Activated B cell treated with CpG ODN at 0.5 μM for 24 hours (primary cell): ENCODE measurements at places on chromosomes 3 and 15. TPM values are rescaled to one million over a fixed set of nuclear protein-coding genes. Genes with fewer than 3 reads are reported as not detected.

Gene GPX1
- 90.0 and 94.6 TPM in 2 replicates for total RNA-seq

Gene KBTBD13
- total RNA-seq = not detected in 2 replicates

DNA sequence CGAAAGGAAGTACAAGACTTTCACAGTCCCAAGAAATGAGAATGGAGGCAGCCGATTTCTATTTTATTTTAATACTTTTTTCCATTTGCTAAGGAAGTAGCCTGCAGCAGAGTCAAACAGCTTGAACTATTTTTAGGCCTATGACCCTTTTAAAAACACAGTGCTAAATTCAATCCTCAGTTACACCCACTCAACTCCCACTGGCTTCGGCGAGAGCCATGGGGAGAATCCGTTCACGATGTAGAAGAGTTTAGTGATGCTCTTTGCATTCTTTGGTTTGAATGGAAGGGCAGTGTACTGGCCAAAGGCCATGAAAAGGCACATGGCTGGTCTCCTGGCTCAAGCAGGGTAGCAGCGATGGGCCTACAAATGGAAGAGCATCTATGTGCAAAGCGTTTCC lies 343.5 kb downstream of the FOXP1 start:
- DNase-seq = no peak

DNA sequence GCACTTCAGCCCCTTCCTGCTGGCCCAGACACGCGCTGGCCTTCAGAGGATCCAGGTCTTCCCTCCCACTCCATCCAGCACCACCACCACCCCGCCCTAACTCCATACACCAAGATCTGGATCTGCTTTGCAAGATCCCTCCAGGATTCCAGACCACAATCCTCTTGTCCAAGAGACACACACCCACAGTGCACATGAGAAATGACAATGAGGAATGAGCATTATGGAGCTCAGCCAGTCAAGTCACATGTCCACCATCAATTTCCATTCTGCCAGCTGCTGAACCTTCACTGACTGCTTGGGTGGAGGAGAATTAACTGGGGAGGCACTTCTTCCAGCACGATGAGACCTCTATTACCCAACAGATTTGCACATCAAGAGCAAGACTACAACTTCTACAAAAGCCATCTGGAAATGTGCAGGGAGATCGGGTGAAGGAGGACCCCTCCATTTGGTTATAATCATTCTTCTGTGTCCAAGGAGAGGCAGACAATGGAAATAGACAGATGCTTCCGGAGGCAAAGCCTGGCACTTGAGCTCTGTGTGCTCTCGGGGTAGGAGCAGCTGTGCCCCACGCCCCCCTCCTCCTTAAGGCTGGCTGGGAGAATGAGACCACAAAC lies 12.3 kb upstream of the SPATA12 start:
- DNase-seq = no peak

GRCh38 chr3:23341147-23341838 lies 138.2 kb downstream of the UBE2E2 start:
- DNase-seq = no peak

Gene SLC38A3
- total RNA-seq = not detected in 2 replicates

Gene TMEM89
- not detected in 2 replicates for total RNA-seq

GRCh38 chr15:75037685-75038084 lies 14.3 kb downstream of the PPCDC start:
- DNase-seq = no peak

- DNase-seq = no peak
Measured at GRCh38 chr3:966341-966740, 126.5 kb upstream of the CNTN6 start.

Gene LRRIQ4
- total RNA-seq = 0.29 and 0.40 TPM in 2 replicates

Gene CD86
- total RNA-seq = 31.2 and 31.7 TPM in 2 replicates

- no peak for DNase-seq
Measured at GRCh38 chr3:37599779-37600178, 261.9 kb upstream of the CTDSPL start.

- no peak for DNase-seq
Measured at GRCh38 chr3:135907422-135908165, 57.9 kb upstream of the PPP2R3A start.

Gene EPHA3
- total RNA-seq = not detected in 2 replicates

DNA sequence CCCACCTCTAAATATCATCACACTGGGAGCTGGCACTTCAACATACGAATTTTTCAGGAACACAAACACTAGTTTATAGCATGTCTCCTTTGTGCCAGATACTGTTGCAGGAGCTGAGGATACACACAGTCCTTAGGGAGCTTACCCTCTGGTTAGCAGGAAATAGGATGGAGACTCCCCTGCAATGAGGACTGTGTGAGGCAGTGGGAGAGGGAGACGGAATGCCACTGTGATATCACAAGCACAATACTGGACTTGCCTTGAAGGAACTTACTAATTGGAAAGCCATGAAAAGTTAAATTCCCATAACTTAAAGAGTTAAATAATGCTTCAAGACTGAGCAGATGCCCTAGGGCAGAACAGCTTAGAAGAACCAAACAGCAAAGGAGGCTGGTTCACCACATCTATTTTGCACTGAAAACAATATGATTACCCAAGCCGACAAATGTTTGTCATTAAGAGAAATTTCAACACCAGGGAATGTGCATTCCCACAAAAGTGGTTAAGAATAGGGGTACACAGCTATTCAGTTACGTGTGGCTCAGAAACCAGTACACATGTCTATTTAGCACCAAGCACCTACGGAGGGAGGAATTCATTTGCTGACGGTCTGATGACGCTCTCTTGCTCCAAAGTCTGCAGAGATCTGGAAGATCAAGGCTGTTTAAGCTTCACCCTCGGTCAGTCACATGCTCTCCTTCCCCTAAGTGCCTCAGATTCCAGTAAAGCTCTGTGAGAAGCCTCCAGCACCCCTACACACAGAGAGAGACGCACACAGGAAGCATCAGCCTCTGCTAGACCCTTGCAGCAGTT lies 5.2 kb downstream of the TBC1D2B start:
- DNase-seq = no peak

Gene CLDN16
- not detected in 2 replicates for total RNA-seq

Gene ALDH1A3
- total RNA-seq = not detected in 2 replicates

Gene CTXND1
- not detected in 2 replicates for total RNA-seq

Gene THSD4
- not detected in 2 replicates for total RNA-seq

- DNase-seq = no peak
Measured at GRCh38 chr3:112539825-112540650, 21.7 kb downstream of the ATG3 start.

DNA sequence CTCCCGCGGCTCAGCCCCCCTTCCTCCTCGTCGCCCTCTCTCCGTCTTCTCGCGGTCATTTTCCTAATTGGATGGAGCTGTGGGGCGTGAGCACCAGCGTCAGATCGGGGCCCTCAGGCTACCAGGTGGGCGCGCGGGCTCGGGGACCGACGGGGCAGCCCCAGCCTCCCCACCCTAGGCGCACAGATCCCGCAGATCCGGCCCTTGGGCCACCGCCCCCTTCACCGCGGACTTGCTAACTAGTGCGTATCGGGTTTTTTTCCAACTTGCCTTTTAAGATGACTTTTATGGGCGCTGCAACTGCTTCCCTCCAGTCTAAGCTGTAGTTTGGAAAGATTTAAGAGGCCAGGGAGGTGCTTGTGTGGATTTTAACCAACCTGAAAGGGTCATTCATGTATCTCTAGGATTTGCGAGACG lies 1.3 kb downstream of the ZNF710 start:
- DNase-seq = peak; percentile 50

GRCh38 chr3:62602987-62603386 lies 229.6 kb upstream of the FEZF2 start:
- DNase-seq = no peak

GRCh38 chr3:64341296-64341695 lies 116.0 kb upstream of the PRICKLE2 start:
- no peak for DNase-seq

GRCh38 chr15:57259568-57260040 lies 116.7 kb upstream of the CGNL1 start:
- DNase-seq = peak; percentile 28

GRCh38 chr3:154973851-154974250 lies 106.3 kb upstream of the MME start:
- no peak for DNase-seq

- DNase-seq = no peak
Measured at GRCh38 chr15:83682476-83683088, 28.7 kb downstream of the ADAMTSL3 start.

Gene CCDC13
- 1.7 and 1.9 TPM in 2 replicates for total RNA-seq

DNA sequence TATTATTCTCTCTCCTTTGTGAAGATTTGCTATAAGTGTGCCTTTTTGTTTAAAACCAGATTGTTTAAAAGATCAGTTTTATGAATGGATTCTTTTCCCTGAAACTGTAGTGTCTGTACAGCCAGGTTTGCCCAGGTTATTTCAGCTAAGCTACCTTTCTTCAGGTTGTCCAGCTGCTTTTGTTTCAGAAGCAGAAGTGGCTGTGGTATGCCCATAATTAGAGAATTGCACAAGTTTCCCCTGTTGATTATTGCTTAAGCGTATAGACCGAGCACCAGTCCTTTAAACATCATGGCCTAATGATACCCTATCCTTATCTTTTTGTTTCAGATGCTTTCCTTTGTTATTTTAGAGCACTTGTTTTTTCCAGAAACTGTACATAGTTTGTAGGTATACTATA lies 10.2 kb downstream of the ASB7 start:
- no peak for DNase-seq

Gene TM4SF1
- total RNA-seq = not detected in 2 replicates

Gene RTP4
- 7.4 and 9.0 TPM in 2 replicates for total RNA-seq

GRCh38 chr3:138774529-138775253 lies 60.0 kb downstream of the PIK3CB start:
- DNase-seq = no peak

Gene UBA5
- 34.3 and 36.4 TPM in 2 replicates for total RNA-seq
